ENCODE measurements at places on chromosomes 7 and 10.

DNA sequence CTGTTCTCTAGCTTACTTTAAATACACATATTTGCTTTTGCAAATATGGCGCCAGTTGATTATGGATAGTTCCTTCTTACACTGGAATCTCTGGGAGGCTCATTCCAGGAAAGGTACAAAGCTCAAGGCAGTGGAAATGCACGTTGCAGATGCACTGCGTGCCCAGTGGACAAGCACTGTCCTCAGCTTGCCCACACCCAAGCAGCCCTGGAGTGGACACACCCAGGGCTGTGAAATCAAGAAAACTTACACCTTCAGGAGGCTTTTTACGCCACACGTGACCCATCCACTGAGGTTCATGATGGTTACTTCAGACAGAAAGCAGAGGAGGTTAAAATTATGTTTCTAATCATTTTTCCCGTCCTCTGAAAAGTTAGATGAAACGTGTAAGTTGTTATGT is 248.5 kb downstream of the VTI1A start:
- DNase-seq, result no peak

GRCh38 chr10:78516236-78516635 is 482.6 kb downstream of the RPS24 start:
- no peak for DNase-seq

DNA sequence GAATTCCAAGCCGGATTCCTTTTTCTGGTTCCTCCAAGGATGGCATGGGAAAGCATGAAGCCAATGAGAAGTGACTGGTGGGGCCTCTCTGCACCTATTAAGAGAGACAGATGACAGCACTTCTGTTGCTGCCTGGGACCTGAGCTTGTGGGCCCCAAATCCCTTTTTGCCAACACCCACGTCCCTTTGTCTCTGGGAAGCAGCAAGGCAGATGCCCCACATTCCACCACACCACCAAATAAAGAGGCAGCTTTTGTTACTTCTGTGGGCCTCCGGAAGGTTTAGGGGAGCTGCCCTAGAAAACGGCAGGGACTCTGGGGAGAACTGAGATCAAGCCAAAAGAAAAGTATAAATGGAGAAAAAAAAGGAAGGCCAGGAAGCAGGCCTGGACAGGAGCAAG is 3.4 kb downstream of the CCDC136 start:
- DNase-seq, result no peak

GRCh38 chr10:96509017-96509641 is 4.6 kb downstream of the TLL2 start:
- DNase-seq, result no peak

DNA sequence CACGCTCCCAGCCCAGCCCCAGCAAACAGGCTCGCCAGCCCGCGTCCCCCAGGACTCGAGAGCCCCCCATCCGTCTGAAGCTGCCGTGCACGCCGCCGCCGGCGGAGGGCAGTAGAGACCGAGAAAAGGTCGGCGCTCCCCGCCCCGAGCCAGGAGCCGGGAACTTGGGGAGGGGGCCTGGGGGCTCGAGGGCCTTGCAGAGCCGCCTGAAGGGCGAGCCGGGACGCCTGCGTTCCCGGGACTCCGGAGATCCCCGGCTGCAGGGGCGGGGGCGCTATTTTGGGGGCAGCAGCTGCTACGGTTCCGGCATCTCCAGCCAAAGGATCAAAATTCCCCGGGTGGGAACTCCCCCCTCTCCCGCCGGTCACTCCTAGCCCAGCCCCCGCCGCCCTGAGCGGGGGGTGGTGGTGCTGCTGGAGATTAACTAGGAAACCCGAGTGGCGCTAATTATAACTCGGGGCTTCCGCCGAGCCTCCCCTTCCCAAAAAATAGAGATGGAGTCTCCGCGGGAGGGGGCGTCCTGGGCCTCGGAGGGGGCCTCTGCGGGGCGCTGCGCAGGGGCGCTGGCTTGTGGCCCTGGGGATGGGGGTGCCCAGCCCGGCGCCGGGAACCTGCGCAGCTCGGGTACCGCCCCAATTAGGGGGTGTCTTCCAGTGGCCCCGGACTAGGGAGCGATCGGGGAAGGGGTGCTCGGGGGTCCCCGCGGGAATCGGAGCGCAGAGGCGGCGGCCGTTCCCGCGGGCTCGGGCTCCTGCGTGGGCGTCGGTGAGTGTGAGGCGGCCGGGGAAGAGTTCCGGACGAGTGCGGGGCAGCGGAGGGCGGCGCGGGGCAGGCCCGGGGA is 608 bp downstream of the ACHE start:
- no peak for DNase-seq

All from esophagus squamous epithelium (tissue), 5 donors.